ENCODE measurements at places on chromosomes 2 and 18. TPM values are rescaled to one million over a fixed set of nuclear protein-coding genes. Genes with fewer than 3 reads are reported as not detected.

Gene MTERF4
- total RNA-seq = 20.6 TPM

GRCh38 chr18:68739462-68739861 lies 24.6 kb upstream of the TMX3 start:
- H3K36me3 ChIP-seq = no peaks in the 10 kb centered on the region
- no peak overlapping the region for H3K27ac ChIP-seq
- no peaks in the 10 kb centered on the region for H3K27me3 ChIP-seq
- H3K4me3 ChIP-seq = no peak overlapping the region

Gene SP140
- 1.8 TPM for total RNA-seq

- H3K27ac ChIP-seq = no peak overlapping the region
- no peaks in the 10 kb centered on the region for H3K4me1 ChIP-seq
- no peak overlapping the region for H3K4me3 ChIP-seq
- peaks cover 1% of the 10 kb centered on the region for H3K36me3 ChIP-seq
Measured at GRCh38 chr2:178385595-178386148, 65.3 kb downstream of the PRKRA start.

DNA sequence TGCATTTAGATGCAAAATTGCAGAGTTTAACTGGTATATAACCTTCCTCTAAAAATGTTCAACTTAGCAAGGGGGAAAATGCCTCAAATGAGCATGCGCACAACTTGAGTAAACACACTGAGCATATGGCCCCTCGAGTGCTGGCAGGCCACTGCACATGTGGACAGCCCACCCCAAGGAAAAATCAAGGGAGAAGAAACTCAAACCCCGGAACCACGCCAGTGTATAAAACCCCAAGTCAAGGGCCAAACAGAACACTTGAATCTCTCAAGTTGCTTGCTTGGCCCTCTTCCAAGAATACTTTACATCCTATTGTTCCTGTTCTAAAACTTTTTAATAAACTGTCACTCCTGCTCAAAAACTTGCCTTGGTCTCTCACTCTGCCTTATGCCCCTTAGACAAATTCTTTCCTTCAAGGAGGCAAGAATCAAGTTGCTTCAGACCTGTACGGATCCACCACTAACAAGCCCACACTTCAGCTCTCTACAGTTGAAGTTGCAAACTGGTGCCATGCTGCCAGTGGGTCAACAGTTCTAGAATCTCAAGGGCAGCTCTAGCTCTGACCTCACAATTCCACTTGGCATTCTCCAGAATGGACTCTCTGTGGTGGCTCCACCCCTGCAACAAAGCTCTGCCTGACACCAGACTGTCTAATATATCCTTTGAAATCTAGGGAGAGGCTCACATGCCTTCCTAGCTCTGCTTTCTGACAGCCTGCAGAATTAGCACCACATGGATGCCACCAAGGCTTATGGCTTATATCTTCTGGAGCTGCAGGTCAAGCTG lies 38.9 kb downstream of the HIBCH start:
- H3K4me1 ChIP-seq = no peaks in the 10 kb centered on the region
- no peak overlapping the region for H3K27ac ChIP-seq
- peaks cover 3% of the 10 kb centered on the region for H3K36me3 ChIP-seq
- no peak overlapping the region for H3K4me3 ChIP-seq
- no peaks in the 10 kb centered on the region for H3K27me3 ChIP-seq

- H3K4me3 ChIP-seq = no peak overlapping the region
- H3K36me3 ChIP-seq = no peaks in the 10 kb centered on the region
Measured at GRCh38 chr2:204507636-204508035, 37.6 kb upstream of the PARD3B start.

Gene CNGA3
- not detected for total RNA-seq

Gene PDIA6
- 348 TPM for total RNA-seq

Gene LHCGR
- not detected for total RNA-seq

GRCh38 chr2:29910465-29910864 lies 10.9 kb downstream of the ALK start:
- no peak for DNase-seq
- no peak overlapping the region for H3K4me3 ChIP-seq
- no peaks in the 10 kb centered on the region for H3K36me3 ChIP-seq
- H3K27me3 ChIP-seq = peaks cover 12% of the 10 kb centered on the region
- H3K27ac ChIP-seq = no peak overlapping the region

DNA sequence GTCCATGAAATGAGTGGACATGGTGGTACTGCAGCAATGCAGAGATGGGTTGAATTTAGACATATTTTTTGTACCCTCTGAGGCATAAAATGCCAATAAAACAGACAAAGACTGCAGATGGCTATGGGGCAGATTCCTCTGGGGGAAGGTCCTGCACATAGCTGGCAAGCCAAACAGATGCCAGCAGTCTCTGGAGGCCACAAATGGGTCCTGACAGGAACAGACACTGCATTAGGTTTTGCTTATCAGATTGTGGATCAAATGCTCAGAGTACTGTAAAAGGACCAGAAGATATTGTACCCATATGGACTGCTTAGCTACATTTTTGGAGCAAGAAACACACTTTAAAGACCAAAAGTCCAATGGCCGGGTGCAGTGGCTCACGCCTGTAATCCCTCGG lies 40.9 kb upstream of the ORC2 start:
- H3K4me3 ChIP-seq = no peak overlapping the region
- peaks cover 2% of the 10 kb centered on the region for H3K36me3 ChIP-seq
- no peak overlapping the region for H3K27ac ChIP-seq
- DNase-seq = no peak
- no peaks in the 10 kb centered on the region for H3K27me3 ChIP-seq

DNA sequence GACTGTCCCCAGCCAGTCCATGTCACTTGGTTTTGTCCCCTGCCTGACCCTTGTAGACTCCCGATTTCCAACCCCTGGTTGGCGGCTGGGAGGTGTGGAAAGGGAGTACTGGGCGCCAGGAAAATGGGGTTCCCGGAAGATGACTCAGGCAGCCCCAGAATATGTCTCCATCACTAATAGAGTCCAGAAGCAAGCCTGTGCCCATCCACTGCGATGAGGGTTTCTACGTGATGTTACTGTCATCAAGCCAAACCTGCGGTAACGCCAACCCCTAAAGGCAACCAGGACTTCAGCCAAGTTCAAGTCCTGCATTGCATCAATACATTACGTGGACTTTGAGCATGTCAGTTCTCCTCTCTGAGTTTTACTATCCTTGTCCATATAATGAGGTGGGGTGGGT lies 62.0 kb upstream of the TAF1B start:
- no peaks in the 10 kb centered on the region for H3K27me3 ChIP-seq
- no peaks in the 10 kb centered on the region for H3K36me3 ChIP-seq
- no peak for DNase-seq
- no peak overlapping the region for H3K27ac ChIP-seq
- no peaks in the 10 kb centered on the region for H3K4me1 ChIP-seq

GRCh38 chr2:104678181-104678580 lies 175.7 kb upstream of the POU3F3 start:
- no peaks in the 10 kb centered on the region for H3K4me1 ChIP-seq
- no peak for DNase-seq
- H3K27ac ChIP-seq = no peak overlapping the region
- no peaks in the 10 kb centered on the region for H3K36me3 ChIP-seq

DNA sequence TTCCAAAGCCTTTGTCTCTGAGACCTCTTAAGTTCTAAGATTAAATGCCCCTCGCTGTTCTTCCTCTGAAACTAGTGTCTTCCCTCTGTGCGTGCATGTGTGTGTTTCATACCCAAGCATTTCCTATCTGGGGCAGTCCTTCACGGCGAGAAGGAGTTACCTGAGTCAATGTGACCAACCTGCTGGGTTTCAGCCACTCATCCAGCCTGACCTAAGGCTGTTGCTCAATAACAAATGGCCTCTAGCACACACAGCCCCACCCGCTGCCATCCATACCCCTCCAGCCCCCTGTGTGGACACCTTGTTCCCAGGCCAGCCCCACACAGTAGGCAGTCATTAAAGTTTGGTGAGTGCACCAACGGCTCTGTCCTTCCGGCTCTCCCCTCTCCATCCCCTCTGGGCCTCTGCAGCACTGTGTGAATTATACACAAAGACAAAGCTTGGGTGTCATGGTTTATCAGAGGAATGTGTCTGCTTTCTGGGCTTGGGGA lies 53.8 kb upstream of the FOSL2 start:
- no peaks in the 10 kb centered on the region for H3K36me3 ChIP-seq
- DNase-seq = no peak
- H3K27ac ChIP-seq = peak overlapping the region; percentile 32
- no peaks in the 10 kb centered on the region for H3K27me3 ChIP-seq
- H3K4me1 ChIP-seq = peaks cover 41% of the 10 kb centered on the region
- no peak overlapping the region for H3K4me3 ChIP-seq
